CD4-positive, alpha-beta T cell treated with Interleukin-12 subunit alpha and Interleukin-12 subunit beta, for 1 hour (primary cell): ENCODE measurements at places on chromosomes 11 and 22.
A peak's percentile ranks its signal among the peaks of the same experiment; 100 is the strongest.

- peak; percentile 35 for DNase-seq
Observed at GRCh38 chr22:45268167-45268957, 16.4 kb upstream of the UPK3A start.

- no peak for DNase-seq
Observed at GRCh38 chr11:39165021-39165420, 2294.4 kb downstream of the LRRC4C start.

- no peak for DNase-seq
Observed at GRCh38 chr11:106101819-106102218, 24.4 kb downstream of the AASDHPPT start.

DNA sequence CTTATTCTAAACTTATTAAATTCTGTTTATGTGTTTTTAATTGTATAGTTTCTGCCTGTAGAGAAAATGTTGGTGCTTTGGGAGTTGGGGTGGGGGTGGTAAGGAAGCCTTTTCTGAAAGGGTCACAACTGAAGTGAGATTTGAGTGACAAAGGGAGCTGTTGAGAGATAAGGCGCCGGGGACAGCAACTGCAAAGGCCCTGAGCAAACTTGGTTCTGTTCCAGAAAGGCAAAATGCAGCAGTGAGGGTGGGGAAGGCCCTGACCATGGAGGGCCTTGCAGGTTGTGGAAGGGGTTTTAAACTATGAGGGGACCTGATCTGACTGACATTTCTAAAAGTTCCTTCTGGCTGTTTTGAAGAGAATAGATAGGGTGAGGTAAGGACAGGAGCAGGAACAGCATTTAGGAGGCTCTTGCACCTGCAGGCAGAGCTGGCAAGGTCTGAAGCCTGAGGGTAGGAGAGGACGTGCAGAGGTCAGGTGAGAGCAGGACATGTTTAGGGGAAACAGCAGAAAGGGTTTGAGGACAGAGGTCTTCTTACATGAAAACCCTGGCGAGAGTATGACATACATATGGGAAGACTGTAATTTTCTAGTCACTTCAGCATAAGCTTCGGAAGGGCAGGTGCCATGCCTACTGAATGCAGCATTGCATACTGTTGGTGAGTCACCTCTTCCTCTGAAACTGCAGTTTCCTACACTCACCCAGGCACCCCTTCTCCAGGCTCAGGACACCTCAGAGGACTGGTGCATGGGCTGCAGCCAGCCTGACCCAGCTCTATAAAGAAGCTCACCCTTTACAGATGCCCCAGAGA is 190.7 kb downstream of the SNX19 start:
- no peak for DNase-seq

DNA sequence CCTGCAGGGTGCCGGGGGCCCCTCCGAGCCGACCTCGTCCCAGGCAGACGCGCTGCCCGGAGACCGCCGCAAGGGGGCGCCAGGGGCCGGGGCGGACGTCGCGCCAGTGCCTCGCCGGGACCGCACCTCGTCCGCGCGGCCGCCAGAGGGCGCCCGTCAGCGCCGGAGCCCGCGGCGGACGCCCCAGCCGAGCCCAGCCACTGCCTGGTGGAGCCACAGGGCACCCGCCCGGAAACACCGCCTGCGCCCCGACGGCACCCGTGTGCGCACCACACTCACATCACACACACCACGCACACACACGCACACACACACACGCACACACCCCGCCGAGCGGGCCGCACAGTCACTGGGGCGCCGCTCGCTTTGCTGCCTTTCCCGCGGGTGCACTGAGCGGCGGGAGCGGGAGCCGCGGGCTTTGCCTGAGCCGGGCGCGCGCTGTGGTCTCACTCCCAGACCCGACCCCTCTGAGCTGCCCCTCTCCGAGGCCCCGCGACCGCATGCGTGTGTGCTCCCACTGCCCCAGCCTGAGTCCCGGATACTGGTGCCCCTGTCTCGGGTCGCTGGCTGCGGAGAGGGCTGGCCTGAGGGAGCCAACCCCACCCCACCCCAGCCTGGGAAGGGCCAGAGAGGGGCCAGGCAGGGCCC is 449.3 kb downstream of the OPCML start:
- peak; percentile 46 for DNase-seq

DNA sequence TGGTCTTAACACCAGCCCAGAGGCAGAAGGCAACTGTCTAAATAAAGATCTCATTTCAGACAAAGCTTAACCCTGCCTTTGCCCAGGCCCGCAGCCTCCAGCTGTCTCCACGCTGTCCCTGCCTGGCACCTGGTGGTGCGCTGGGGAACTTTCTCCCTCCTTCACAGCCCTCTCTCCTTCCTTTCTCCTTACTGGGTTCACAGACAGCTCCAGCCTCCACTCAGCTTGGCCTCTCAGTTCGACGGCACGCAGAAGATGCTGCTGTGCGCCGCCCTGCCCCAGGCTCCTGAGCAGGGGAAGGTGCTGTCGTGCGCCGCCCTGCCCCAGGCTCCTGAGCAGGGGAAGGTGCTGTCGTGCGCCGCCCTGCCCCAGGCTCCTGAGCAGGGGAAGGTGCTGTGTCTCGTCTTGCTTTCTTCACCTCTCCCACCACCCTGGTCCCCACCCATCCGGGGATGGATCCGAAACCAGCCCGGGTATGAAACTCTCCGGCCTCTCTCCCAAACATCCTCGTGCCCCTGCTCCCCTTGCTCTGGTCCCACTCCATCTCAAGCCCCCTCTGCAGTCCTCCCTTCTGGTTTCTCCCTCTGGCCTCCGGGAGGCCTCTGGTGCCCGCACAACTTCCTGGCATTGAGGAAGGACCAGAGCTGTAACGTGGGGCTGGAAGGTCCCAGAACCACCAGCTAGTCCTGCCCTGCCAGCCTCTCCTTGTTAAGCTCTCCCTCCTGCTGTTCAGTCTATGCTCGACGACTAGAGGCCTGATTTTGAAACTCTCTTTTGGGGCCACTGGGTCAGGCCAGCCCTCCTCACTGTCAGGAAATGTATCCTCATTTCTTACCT is 22.9 kb upstream of the JAM3 start:
- DNase-seq: peak; percentile 40
